ENCODE measurements at places on chromosomes 4 and X.

- no peak for DNase-seq
Observed at GRCh38 chr4:139438141-139438540, 15.8 kb upstream of the RAB33B start.

- no peak for DNase-seq
Observed at GRCh38 chrX:77922787-77923186, 12.3 kb downstream of the ATP7A start.

DNA sequence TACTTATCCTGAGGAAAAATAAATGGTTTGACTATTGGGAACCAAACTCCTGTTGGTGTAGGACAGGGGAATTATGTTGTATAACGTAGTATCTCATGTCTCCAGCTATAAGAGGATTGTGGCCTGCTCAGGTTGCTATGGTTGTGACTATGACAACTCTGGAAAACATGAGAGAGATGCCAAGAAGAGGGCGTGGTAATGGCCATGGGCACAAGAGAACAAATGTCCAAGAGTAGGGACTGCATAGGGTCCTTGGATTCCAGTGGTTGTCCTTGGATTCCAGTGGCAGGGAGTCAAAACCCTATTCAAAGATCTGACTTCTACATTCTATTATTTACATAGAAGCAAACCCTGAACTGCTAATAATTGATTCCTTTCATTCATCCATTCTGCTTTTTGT lies 6.8 kb upstream of the MOB1B start:
- DNase-seq: peak; percentile 31

DNA sequence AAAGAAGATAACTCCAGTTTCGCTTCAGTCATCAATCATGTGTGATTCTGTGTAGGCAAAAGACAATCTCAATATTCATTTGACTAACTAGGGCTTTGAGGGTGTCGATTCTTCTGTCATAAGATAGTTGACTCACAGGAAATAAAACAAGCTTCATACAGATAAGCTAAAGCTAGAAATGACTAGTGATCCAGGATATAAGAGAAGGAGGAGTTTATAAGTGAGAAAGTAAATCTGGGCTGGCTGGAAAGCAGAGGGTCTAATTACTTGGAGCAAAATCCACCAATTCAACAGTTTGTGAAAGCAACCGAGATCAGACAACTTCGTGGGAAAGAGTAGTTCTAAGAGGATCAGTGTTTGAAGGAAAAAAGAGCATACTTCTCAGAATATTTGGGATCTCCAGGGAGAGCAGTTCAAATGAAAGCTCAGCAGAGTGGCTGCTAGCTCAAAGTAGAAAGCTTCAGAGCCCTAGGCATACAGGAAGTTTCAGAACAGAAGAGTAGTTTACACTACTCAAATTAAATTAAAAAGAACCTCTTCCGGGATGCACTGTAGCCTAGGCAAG lies 429.3 kb downstream of the INPP4B start:
- DNase-seq: no peak

DNA sequence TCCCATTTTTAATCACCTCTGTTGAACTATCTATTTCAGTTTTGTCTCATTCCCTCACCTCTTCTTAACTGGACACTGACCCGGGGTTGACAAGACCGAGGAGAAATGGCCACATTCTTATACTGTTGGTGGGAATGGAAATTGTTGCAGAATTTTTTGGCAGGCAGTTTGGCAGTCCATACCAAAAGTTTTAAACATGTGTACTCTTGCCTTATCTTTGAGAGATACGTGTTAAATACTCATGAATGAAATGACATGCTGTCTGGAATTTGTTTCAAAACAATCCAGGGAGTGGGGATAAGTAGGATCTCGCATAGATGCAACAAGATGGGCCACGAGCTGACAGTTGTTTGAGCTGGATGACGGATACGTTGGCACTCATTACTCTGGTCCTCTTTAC lies 12.1 kb downstream of the FGFBP1 start:
- DNase-seq: no peak

DNA sequence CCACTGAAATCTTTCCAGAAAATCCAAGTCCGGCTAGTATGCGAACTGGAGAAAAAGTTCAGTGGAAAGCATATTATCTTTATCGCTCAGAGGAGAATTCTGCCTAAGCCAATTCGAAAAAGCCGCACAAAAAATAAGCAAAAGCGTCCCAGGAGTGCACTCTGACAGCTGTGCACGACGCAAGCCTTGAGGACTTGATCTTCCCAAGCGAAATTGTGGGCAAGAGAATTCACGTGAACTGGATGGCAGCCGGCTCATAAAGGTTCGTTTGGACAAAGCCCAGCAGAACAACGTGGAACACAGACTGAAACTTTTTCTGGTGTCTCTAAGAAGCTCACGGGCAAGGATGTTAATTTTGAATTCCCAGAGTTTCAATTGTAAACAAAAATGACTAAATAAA lies 34.4 kb downstream of the STX18 start:
- DNase-seq: no peak

DNA sequence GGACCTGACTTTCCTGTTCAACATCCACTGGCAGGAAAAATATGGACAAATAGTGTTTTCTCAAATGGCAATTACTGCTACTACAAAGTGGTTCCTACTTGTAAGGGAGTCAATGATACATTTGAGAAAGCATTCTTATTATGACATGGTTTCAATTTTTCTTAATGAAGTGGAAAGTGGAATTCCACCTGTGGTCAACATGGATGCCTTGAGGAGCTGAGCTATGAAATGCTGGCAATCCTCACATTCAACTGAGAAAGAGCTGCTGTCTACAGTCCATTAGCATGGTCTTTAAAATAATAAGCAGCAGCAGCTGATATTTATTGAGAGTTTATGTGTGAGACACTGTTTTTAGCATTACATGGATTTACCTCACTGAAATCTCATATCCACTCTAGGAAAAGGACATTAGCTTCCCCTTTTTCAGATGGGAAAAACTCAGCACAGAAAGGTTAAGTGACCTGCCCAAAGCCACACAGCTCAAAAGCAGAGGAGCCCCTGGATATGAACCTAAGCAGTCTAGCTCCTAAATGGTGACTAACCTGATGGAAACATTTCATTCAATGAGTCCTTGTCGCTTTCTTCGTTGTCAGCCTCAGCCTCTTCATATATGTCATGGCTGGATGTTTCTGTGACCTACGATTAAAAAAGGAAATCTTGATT lies 29.2 kb downstream of the MAP7D3 start:
- no peak for DNase-seq

GRCh38 chr4:143381189-143382118 lies 44.8 kb downstream of the GAB1 start:
- DNase-seq: no peak

GRCh38 chrX:154010330-154011087 lies 9.2 kb downstream of the IRAK1 start:
- no peak for DNase-seq

- no peak for DNase-seq
Observed at GRCh38 chrX:46574774-46575381, 1.3 kb downstream of the CHST7 start.

DNA sequence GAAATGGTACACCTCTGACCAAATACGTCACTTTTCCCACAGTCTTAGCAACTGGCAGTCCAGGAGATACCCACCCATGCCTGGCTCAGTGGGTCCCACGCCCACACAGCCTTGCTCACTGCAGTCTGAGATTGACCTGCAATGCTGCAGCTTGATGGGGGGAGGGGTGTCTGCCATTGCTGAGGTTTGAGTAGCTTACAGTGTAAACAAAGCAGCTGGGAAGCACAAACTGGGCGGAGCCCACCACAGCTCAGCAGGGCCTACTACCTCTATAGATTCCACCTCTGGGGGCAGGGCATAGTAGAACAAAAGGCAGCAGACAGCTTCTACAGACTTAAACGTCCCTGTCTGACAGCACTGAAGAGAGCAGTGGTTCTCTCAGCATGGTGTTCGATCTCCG lies 52.7 kb downstream of the AMER1 start:
- DNase-seq: no peak

GRCh38 chr4:106312997-106313522 lies 2.9 kb downstream of the TBCK start:
- DNase-seq: no peak

GRCh38 chrX:56751071-56751470 lies 22.0 kb downstream of the NBDY start:
- DNase-seq: no peak

- DNase-seq: no peak
Observed at GRCh38 chr4:27490315-27490714, 629.7 kb downstream of the STIM2 start.

DNA sequence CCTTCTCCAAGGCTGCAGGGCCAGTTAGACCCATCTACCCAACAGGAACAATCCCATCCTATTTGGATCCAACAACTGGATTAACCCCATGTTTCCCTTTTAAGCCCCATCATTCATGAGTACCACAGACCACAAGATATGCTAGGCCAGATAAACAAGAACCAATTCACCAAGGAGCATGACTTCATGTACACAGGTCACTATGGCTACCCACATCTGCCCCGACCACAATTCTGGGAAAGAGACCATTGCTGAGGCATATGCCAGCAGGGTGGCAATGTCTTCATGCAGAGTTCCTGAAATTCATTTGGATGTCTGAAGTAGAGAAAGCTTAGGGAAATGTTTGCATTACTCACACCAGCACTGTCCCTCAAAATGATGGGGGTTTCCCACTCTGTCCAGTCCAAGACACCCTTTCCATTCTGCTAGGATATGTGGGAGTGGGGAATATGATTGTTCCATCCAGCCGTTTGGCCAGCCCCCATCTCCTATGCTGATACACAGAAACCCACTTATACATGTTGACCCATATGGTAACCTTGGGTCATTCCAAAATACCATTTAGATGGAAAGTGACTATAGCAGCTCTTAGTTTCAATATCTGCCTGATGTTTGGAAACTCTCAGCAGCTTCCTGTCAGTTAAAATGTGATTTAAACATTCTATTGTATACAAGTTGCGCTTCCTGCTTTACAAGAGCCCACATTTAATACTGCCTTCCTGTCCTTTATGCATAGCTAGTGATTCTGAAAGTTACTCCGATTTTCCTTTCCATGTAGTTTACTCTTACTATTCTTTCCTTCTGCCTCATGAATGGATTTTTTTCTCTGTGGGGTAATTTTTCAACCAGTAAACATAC lies 129.0 kb downstream of the AMMECR1 start:
- DNase-seq: no peak
